ENCODE measurements at places on chromosomes 5 and 9.

- DNase-seq = no peak
These were observed 14.7 kb downstream of the KIAA1958 start for GRCh38 chr9:112501287-112501686.

GRCh38 chr5:112491257-112491656 lies 72.2 kb upstream of the EPB41L4A start:
- DNase-seq = no peak

GRCh38 chr9:19233344-19233743 lies 2.9 kb downstream of the DENND4C start:
- no peak for DNase-seq

GRCh38 chr9:37200433-37201005 lies 80.1 kb downstream of the ZCCHC7 start:
- DNase-seq = no peak

GRCh38 chr5:111227801-111228200 lies 3.6 kb downstream of the CAMK4 start:
- no peak for DNase-seq

DNA sequence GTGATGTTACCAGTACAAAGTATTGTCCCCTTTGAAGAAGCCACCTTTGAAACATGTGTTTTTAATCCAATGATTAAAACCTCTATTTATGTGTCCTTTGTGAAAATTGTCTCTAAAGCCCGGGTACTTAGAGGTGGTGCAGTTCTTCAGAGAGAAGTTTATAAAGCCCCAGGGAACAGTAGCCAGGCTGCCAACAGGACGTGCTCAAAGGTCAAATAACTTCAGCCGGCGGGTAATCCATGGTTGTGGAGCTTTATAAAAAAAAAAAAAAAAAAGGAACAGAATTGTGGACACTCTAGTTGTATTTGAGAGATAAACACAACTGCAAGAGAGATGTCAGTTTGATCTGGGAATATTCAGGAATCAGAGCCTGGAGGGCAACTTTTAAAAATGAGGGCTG lies 57.9 kb upstream of the CTNND2 start:
- no peak for DNase-seq

- no peak for DNase-seq
These were observed 57.8 kb upstream of the NRARP start for GRCh38 chr9:137359850-137360249.

DNA sequence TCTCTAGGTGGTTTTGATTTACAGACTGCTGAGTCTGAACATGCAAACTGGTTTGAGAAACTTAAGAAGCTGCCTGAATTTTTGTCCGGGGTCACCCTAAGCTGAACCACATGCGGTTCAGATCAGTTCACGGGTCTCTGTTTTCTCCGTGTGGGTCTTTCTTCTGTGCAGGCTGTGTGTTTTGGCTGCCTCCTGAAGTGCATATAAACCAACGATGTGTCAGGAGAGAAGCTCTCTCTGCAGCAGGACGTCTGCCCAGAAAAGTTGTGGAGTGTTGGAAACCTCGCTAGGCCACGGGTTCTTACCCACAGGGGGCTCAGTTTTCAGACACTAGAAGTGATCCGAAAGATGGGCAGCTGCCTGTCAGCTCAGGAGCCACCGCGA lies 364.2 kb downstream of the IRX2 start:
- DNase-seq = no peak

GRCh38 chr5:158431369-158432029 lies 572.6 kb upstream of the CLINT1 start:
- no peak for DNase-seq

DNA sequence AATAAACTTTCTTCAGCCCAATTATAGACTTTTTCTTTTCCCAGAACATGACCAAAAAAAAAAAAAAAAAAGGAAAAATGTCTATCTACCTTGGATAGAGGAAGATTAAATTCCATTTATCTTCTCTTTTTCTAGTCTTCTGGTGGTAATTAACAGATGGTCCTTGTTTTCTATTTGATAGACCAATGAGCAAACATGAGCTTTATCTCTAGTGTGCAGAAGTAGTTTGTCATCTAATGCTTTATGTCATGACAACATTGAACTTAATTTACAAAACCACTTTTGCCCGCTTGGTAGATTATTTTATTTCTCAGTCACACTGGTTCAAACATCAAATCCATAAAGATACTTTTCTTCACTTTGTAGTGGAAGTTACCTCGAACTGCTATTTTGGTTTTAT lies 69.5 kb upstream of the ELL2 start:
- no peak for DNase-seq

GRCh38 chr9:73178044-73178443 lies 26.4 kb downstream of the ANXA1 start:
- DNase-seq = no peak

DNA sequence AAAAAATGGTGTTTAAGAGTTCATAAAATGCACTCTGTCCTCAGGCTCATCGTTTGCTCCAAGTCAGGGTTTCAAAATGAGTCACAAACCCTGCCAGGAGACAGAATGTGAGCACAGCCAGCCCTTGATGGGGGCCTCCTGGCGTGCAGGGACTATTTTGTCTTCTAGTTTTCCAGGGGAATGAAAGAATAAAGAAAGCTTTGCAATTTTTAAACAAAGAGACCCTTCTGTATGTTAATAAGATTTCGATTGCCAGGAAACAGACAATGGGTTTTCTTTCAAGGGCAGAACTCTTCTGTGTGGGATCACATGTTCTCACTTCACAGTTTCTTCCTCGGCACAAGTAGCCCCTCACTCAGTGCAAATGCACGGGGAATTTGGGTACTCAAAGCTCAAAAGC lies 121.4 kb upstream of the C6 start:
- no peak for DNase-seq

DNA sequence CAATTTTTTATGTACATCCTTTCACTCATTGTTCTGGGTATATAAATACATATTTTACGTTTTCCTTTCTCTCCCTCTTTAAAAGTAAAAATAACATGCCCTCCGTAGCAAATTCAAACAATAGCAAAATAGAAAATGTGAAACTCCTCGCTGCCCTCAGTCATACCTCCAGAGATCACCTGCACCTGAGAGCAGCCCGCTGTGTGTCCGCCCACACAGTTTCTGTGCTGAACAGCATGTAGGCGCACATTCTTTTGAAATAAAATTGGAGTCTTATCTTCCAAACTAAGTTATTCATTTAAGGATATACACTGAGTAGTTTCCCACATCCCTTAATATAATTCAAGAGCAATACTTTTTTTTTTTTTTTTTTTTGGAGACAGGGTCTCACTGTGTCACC lies 255.7 kb downstream of the AOPEP start:
- DNase-seq = no peak

DNA sequence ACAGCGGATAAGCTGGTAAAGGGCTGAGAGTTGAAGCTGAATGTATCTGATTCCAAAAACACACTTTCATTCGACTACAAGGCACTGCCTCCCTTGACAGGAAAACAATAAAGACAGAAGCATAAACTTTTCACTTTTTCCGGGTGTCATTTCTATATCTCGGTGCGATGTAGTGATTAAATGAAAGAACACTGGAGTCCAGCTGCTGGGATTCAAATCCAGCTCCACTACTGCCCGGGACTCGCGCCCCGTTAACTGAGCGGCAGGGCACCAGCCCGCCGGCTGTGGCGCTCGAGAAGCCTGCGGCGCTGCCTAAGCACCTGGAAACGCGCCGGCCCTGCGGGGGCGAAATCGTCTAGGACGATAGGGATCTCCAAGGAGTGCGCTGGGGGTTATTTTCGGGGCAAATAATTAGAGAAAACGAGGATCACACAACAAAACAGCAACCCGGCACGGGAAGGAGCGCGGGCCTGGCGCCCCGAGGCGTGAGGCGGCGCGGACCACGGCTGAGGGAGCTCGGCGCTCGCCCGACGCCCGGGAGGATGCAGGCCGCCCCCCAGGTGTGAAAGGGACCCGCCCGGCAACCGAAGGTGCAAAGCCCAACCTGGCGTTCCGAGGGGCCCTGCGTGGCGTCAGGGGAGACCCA lies 837 bp downstream of the UIMC1 start:
- DNase-seq = peak; percentile 40

- DNase-seq = no peak
These were observed 90.3 kb upstream of the PTPN3 start for GRCh38 chr9:109588415-109588814.

DNA sequence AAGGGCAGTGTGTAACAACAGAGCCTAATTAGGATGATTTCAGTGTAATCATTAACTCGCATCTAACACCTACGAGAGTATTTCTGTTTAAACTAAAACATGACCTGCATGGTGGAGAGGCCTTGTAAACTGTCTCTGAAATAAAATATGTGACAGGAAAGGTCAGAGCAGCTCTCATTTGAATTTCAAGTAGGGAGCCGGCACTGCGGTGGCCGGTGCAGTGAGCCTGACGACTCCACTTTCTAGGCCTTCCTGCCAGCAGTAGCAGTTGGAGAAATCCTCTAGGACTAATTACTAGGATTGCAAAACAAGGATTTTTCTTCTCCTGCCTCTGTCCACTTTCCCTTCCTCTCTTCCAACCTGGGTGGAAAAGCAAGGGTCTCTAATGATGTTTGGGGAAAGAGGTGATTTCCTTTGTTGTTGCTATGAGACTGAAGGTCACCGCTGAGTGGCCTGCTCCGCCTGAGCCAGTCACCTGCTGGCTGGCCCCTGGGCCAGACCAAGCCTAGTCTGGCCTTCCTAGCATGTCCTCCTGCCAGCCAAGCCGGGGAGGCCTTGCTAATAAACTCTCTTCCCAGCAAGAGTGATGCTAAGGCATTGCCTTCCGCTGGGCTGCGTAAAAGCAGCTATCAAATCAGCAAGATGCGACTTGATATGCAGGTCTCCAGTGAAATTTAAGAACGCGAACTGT lies 245.7 kb downstream of the PSAT1 start:
- DNase-seq = no peak

- DNase-seq = no peak
These were observed 53.8 kb downstream of the CDC14B start for GRCh38 chr9:96565671-96566497.

DNA sequence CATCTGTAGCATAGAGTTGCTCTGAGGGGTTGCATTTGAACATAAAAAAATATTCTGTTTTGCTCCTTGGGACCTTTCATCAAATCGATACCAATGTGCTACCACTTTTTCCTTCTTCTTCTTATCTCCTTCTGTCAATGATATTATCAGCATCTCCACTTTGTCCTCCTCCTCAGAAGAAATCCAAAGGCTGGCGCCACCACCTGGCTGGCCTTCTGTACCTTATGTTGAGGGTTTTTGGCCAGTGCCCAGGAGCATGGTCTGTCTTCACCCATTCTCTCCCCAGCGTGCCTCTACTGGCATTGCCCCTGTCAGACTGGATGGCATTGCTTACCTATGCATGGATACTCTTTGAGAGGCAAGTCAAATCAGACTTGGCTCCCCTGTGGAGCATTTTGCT lies 167.2 kb downstream of the CFAP90 start:
- no peak for DNase-seq

DNA sequence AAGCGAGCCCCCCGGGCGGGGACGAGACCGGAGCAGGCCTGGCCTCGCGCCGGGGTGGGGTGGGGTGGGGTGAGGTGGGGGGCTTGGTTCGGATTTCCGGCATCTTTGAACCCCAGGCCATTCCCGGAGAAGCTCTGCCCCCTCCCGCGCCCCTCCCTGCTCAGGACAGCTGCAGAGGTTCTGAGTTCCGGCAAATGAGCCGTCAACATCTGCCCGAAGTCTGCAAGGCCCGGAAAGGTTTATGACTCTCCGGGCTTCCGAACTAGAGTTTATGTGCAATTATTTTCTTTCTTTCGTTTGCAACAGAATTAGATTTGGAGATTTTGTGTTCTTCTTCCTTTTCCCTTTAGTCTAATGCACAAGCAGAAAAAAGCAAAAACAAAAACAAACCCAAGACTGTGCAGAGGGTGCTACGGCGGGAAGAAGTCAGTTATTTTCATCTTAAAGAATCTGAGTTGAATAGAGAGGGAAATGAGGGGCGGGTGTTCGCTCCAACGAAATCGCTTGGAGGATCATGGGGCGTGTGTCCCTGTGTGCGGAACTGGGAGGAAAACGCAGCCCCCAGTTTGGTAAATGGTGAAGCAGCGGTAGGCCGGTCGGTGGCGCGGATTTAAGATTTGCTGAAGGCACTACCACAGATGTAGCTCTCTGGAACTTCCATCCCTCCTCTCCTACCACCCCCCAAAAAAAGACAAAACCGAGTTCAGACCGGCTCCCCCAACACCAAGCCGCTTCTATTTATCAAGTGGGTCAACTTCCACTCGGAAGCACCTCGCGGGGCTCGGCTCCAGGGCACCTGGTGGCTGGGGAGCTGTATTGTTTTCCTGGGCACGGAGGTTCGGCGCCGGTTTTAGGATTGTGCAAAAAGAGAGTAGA lies 4.8 kb downstream of the LHX2 start:
- no peak for DNase-seq

GRCh38 chr9:70874451-70874850 lies 247.0 kb downstream of the TRPM3 start:
- DNase-seq = no peak

DNA sequence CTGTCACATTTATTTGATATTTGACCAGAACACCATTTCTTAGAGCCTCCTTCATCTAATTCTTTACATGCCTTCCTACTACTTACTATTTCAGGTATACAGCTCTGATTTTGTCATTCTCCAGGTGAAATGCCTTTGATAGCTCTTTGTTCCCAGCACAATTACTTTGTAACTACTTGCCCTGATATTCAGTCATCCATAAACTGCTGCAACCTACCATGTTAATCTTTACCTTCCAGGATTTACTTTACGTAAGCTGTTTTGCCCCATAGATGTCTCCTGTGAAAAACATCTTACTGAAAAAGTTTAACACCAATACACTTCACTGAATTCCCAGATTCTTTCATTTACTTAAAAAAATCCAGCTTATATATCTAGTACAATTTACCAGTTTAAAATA lies 443.8 kb upstream of the CYLC2 start:
- no peak for DNase-seq

DNA sequence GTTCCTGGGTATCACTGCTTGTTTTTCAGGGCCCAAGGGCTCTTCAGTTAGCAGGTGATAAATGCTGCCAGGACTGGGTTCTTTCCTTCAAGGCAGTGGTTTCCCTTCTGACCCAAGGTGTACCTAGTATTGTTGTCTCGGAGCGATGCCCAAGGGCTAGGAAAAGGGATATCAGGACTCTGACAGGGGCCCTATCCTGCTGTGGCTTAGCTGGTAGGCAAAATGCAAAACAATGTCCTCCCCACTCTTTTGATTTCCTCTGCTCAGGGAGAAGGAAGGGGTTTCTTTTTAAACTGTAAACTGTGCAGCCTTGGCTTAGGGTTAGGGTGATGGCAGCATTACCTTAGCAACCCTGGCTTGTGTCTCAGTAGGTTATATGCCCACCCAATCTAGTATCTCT lies 508.8 kb upstream of the CTNND2 start:
- DNase-seq = no peak

DNA sequence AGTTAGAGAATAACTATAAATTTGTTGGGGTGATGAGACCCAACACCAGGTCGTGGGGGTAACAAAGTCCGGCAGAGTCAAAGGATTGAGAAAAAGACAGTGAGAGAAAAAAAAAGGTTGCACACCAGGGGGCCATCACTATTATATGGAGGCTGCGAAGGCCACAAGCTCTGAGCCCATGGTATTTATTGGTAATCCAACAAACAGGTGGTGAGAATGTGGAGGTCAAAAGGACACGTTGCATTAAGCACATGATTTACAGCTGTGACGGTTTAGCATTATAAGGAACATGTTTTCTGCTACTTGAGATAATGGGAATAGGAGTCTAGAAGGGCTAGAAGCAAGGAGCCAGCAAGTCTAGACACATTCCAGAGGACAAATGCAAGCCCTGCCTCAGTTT lies 2202.2 kb upstream of the C9orf72 start:
- DNase-seq = no peak
